ENCODE measurements at places on chromosomes 16 and 17.

GRCh38 chr16:11677959-11678881 is 10.0 kb downstream of the SNN start:
- no peak overlapping the region for H3K4me3 ChIP-seq
- H3K27ac ChIP-seq: peak overlapping the region; percentile 91
- peaks cover 46% of the 10 kb centered on the region for H3K36me3 ChIP-seq
- H3K4me1 ChIP-seq: peaks cover 96% of the 10 kb centered on the region

DNA sequence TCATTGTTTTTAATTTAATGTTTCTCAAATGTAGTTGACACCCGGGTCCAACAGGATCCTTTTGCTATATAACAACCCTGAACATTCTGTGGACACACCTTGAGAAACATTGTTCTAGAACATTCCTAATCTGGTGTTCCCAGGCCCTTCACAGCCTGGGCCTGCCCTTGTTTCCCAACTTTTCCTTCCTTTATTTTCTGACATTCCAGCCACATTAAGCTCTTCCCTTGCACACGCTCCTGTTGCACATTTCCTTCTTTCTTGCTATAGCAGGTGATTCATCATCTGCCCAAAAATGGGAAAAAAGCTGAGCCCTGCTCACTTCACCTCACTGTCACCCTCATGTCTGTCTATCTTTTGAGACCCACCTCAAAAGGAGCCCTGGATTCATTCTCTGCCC is 67.9 kb upstream of the MARCHF10 start:
- H3K4me3 ChIP-seq: no peak overlapping the region
- H3K36me3 ChIP-seq: no peaks in the 10 kb centered on the region
- H3K4me1 ChIP-seq: no peaks in the 10 kb centered on the region
- no peak overlapping the region for H3K27ac ChIP-seq
- H3K27me3 ChIP-seq: no peaks in the 10 kb centered on the region
- DNase-seq: no peak

DNA sequence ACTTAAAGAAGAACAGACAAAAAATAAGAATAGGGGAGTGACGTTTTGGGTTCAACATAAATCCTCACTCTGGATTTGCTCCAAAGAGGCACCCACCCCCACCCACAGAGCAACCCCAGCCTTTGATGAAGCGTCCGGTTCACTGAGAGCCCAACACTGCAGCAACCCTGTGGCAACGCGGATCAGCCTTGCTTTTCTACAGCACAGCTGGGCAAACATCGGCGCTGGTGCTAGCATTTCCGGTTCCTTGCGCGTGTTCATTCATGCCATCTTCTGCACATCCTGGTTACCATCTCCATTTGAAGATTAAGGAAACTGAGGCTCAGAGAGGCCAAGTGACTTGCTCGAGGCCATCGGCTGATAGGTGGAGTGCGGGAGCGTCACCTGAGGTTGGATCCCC is 8.7 kb upstream of the GINS2 start:
- H3K36me3 ChIP-seq: no peaks in the 10 kb centered on the region
- H3K4me3 ChIP-seq: no peak overlapping the region
- no peaks in the 10 kb centered on the region for H3K4me1 ChIP-seq
- no peak for DNase-seq
- H3K27me3 ChIP-seq: no peaks in the 10 kb centered on the region

DNA sequence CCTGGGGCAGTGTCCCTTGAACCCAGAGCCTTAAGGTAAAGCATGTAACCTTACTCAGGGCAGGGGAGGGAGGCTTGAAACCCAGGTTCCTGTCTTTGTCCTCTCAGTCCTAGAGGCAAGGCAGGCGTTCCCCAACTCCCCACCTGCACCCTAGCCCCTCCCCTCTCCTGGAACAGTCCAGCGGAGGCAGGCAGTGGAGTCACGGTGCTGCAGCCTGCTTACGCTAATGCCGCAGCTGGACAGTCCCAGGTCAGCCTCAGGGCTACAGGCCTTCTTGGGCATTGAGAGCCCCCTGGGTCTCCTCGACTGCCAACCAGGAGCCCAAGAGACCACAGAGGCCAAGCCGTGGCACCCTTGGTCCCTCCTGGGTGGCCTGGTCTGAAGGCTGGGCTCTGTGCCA is 6.8 kb upstream of the CD300A start:
- no peak overlapping the region for H3K27ac ChIP-seq
- H3K4me1 ChIP-seq: peaks cover 15% of the 10 kb centered on the region
- H3K36me3 ChIP-seq: no peaks in the 10 kb centered on the region
- H3K4me3 ChIP-seq: no peak overlapping the region
- no peaks in the 10 kb centered on the region for H3K27me3 ChIP-seq

DNA sequence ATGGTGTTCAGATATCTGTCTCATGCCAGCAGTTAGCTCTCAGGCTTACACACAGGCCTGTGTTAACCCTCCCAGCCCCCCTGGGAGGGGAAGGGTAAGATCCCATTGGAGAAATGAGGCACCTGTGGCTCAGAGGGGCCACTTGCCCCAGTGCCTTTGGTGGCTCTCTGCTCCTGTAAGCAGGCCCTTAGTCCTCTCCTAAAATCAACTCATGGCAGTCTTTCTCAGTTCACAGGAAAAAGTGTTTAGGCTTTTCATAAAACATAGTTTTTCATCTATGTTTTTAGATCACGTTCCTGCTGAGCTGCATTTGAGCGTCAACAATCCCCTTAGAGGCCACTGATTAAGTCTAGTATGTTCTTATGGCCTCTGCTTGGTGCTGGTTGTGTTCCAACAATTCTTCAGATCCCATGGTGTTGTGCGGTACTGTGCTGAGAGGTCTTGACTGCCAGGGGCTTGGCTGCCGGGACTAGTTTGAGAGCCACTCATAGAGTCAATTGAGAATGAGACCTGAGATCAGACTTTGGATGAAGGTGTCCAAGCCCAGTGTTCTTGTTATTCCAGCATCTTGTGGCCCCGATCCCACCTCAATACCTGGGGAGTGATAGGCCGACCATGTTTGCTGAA is 10.6 kb downstream of the TAOK2 start:
- DNase-seq: no peak
- H3K4me1 ChIP-seq: no peaks in the 10 kb centered on the region
- no peak overlapping the region for H3K4me3 ChIP-seq
- H3K27me3 ChIP-seq: no peaks in the 10 kb centered on the region

- peak overlapping the region; percentile 78 for H3K27ac ChIP-seq
- H3K36me3 ChIP-seq: no peaks in the 10 kb centered on the region
- DNase-seq: peak; percentile 84
- H3K4me3 ChIP-seq: peak overlapping the region; percentile 41
- H3K27me3 ChIP-seq: no peaks in the 10 kb centered on the region
These were observed 19.9 kb downstream of the CEP295NL start for GRCh38 chr17:78883089-78883532.

Measured in psoas muscle (tissue), 8 donors.